ENCODE measurements at places on chromosomes 1 and 21.

- DNase-seq = no peak
Measured at GRCh38 chr1:27687906-27688305, 15.9 kb upstream of the IFI6 start.

- no peak for DNase-seq
Measured at GRCh38 chr1:10962483-10962882, 50.0 kb upstream of the TARDBP start.

DNA sequence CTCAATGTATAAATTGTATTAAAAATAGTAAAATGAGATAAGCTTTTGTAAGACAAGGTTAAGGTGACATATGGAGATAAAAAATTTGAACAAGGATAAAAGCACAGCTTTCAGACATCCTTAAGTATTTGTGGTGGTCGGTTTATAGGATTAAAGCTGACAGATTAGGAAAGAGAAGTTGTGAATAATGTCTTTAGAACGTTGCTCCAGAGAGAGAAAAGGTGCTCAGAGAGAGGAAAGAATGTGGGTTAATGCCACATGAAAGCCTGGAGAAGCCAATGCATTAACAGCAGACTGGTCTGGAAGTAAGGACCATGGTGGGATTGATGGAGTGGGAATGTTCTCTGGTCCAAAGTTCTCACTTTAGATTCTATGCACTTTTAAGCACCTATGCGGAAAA lies 44.8 kb downstream of the ATP6V1G3 start:
- no peak for DNase-seq

DNA sequence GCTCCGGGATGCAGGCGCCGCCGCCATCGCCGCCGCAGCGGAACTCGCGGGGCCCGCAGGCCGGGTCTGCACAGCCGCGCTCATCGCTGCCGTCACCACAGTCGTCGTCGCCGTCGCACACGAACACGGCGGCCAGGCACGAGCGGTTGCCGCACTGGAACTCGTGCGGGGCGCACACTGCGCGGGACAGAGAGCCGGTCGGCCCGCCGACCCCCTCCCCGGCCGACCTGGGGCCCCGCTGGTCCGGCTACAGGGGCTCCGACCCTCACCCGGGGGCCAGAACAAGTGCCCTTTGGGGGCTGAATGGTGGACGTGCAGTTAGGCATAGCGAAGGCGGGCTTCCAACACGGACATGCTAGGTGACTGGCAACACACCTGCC lies 38.6 kb upstream of the MAGOH start:
- DNase-seq = no peak

DNA sequence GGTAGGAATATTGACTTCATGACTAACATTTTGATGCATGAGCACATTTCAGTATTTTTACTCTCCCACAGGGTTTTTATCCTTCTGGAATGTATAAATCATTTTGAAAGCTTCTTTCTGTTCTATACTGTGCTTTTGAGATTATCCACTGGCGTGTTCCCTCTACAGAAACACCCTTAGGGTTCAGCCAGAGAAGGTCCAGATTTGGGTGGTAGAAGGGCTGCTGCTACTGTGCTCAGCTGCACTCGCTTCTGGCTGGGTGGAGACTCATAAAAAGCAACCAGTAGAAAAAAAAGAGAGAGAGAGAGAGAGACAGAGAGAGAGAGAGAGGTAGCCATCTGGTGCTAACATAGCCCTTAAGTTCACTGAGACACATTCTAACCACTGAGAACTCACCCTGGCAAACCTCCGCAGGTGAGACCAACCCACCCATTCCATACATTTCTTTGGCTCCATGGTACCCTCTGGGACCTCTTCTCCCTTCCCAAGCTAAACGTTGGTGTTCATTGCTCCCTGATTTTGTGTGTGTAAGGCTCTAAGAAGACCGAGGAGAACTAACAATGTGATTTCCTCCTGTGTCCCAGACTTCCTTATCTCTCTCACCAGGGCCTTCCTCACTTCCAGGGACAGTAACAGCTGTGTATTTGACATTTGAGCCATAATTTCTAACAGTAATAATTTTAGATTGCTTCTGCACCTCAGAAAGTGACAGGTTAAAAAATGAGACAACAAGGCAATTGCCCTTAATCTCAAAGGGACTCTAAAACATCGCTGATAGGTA lies 7.2 kb downstream of the APCS start:
- DNase-seq = no peak

DNA sequence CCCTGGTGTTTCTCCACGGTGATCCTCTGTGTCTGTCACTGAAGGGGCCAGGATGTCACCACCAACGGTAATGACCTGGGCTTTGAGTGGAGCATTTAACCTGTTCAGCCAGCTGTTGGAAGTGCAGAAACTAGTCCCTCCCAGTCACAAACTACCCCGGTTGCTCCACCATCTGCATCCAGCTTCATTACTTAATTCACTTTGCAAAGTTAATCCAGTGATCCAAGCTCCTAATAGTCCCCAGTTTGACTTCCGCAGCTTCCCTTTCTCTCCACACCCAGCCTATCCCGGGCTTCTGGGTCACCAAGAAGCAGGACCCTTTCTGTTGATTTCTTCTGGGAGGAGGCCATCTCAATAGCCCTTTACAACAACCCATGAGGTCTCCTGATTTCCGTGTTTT lies 63.5 kb downstream of the MDM4 start:
- no peak for DNase-seq

DNA sequence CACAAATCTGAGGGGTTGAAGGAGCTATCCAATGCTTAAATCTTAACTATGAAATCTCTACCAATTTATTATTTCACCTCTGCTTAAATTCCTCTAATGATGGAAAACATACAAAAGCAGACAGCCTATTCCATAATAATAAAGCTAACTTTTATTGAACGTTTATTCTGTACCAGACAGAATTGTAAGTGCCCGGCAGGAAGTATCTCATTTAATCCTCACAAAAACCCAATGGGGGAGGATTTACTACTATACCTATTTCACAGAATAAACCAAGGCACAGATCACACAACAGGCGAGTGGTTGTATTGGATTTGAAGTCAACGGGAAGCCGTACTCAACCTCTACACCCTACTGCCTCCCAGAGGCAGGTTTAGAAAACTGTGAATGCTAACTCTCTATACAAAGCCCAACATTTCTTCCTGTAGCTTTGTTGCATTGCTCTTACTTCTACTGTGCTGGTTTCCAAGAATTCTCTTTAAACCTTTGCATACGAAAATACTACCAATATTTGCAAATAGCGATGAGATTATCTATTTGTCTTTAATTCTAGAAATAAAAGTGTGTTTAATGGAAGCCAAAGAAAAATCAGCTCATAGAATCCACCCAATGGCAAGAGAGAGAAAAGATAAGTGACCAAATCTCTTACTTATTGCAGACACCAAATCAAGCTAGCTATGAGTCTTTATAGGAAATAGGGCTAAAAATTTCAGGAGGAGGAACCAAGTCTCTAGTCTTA lies 33.5 kb upstream of the C1orf53 start:
- DNase-seq = no peak

- DNase-seq = no peak
Measured at GRCh38 chr1:18666317-18666920, 35.8 kb downstream of the PAX7 start.

GRCh38 chr1:219686171-219686570 lies 73.3 kb upstream of the ZC3H11B start:
- no peak for DNase-seq

DNA sequence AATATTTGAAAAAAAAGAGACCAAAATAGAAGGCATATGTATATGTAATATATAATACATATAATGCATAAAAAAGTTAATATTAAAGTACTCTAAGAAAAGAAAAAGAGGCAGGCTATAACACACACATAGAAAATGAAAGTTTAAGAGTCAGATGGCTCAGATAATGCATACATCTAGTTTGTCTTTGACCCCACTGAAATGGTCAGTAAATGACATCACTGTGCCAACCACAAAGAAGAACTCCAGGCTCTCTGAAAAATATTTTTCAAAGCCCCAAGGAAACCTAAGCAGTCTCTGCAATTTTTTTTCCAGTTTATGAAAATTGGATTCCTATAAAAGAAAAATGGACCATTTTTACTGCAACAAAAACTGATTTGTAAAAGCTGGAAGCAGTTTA lies 55.4 kb upstream of the SCYL3 start:
- no peak for DNase-seq

DNA sequence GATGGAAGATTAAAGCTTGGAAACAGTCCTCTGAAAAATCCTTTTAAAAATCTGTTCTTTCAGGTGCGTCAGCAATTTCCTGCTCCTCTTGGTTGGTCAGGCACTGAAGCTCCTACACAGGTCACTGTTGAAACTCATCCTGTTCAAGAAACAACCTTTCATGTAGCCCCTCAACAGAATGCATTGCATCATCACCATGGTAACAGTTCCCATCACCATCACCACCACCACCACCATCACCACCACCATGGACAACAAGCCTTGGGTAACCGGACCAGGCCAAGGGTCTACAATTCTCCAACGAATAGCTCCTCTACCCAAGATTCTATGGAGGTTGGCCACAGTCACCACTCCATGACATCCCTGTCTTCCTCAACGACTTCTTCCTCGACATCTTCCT lies 145.3 kb downstream of the DYRK1A start:
- DNase-seq = no peak

DNA sequence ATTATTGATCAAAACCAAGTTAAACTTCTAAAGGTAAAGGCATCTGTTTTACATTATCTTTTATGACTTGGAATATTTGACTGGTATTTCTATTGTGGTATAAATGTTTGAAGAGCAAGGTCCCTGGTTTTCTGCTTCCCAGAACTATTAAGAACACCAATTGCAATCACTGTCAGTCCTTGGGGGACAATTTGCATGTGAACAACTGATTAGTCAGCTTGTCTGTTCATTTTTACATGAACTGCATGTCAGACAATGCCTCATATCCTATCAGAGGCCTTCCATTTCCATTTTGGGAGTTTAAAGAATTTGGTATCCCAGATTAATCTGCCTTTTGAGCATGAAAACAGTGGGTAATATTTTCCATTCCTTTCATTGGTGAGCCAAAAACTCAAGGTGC lies 654.9 kb upstream of the USP24 start:
- no peak for DNase-seq

DNA sequence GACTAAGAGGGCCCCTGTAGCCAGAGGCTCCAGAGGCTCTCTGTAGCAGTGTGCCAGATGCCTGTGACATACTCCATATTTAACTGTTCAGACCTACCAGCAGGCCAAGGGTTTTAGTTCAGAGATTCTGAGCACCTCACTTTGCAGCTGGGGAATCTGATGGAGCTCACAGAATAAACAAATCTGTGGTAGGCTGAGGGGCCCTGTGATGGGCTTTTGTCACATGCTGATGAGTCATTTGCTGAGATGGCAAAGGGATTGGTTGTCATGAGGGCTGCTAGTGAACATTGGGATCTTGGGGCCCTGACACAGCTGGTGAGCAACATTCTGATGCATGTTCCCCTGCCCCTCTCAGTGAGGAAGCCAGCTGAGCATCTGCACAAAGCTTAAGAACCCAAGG lies 482.2 kb downstream of the CAMTA1 start:
- DNase-seq = no peak

GRCh38 chr21:33425825-33426224 lies 22.6 kb downstream of the IFNGR2 start:
- DNase-seq = no peak

DNA sequence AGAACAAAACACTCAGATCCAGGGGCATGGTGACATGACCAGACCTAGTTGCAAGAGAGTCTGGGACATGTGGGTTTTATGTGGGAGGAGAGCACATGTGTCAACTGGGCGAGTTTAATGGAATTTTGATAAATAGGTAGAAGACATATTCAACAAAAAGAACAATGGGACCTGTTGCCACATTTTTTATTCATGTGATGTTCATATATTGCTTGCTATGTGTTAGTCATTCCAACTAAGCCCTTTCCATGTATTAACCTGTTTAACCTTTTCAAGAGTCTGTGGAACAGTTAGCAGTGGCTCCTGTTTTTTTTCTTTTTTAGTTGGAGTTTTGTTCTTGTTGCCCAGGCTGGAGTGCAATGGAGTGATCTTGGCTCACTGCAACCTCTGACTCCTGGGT lies 30.1 kb upstream of the CSF3R start:
- no peak for DNase-seq

GRCh38 chr1:25881266-25881665 lies 5.8 kb upstream of the PAQR7 start:
- no peak for DNase-seq

GRCh38 chr1:175888996-175889395 lies 145.6 kb upstream of the TNR start:
- no peak for DNase-seq

GRCh38 chr1:234683127-234683860 lies 73.3 kb upstream of the IRF2BP2 start:
- DNase-seq = no peak

DNA sequence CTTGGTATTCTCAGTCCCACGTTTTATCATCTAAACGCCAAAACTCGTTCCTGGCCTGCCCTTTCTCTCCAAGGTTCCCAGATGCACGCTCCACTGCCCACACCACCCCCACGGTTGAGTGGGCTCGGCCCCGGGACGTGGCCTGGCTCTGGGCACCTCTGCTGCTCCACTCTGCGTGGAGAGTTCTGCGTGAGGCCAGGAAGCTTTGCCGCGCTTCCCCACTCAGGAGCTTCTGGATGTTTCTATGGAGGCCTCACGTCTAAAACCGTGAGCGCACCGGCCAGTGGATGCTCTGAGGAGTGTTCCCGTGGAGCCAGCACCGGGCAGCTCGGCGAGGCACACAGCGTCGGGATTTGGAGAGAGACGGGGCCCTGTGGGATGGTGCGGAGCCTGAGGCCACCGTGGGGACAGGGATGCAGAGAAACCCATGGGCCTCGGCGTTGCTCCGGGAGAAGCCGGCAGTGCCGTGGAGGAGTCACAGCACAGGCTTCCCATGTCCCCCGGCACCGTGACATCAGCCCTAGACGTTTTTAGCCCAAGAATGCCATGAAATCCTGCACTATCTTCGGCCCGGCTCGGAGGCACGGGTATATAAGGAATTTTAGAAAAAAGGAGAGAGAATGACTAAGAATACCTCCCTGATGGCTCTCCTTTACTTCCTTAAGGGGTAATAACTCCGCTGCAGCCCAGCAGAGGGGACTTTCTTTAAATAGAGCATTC lies 125.9 kb downstream of the PRDM16 start:
- no peak for DNase-seq

GRCh38 chr1:37846647-37847339 lies 12.6 kb downstream of the MTF1 start:
- DNase-seq = no peak

DNA sequence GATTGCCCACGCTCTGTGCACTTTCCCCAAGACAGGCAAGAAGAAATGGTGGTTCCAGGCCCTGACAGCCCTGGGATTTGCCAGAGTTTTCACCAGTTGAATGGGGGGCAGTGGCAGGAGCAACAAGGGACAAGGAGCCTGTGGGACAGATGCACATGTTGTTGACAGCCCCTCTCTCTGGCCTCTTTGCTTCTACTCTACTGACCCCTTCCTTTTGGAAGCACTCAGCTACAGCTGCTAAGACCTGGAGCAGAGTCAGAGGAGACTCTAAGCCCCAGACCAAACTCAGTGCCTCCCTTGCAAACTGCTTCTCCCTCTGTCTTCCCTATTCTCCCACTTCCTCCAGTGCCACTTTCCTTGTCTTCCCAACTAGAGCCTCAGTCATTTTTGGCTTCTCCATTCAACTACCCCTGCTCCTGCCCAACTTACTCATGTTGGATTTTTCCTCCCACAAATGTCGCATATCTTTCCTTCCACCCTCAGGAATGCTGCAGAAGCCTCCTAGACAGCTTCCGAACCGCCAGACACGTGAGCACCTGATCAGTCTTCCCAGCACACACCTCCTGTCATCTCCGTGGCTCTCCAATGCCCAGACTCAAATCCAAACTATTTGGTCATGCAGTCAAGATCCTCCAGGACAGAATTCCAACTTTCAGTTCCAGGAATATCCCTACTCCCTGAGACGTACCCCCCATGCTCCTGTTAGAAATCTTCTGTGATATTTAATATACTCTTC lies 9.1 kb downstream of the INKA2 start:
- no peak for DNase-seq
